Substantia nigra (tissue), 51 donors: ENCODE measurements at places on chromosomes 4 and X.

- DNase-seq: peak; percentile 48
These were observed 42.0 kb downstream of the F8 start for GRCh38 chrX:154980330-154981115.

DNA sequence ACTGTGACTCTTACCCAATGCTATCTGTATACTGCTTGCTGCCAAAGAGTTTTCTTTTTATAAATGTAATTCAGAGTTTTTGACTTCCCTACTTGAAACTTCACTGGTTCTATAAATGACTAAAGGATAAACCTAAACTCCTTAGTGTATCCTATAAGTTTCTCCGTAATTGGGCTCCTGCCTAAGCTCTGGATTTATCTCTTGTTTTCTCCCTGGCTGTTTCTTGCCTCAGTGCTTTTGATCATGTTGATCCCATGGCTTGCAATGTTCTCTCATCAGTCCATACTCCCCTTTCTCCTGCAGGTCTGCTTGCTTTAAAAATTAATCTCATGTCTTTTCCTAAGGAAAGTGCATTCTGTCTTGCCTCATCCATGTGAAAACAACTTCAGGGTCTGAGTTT lies 1543.1 kb upstream of the IGFBP7 start:
- no peak for DNase-seq

GRCh38 chr4:51932261-51932660 lies 87.9 kb downstream of the LRRC66 start:
- DNase-seq: no peak

DNA sequence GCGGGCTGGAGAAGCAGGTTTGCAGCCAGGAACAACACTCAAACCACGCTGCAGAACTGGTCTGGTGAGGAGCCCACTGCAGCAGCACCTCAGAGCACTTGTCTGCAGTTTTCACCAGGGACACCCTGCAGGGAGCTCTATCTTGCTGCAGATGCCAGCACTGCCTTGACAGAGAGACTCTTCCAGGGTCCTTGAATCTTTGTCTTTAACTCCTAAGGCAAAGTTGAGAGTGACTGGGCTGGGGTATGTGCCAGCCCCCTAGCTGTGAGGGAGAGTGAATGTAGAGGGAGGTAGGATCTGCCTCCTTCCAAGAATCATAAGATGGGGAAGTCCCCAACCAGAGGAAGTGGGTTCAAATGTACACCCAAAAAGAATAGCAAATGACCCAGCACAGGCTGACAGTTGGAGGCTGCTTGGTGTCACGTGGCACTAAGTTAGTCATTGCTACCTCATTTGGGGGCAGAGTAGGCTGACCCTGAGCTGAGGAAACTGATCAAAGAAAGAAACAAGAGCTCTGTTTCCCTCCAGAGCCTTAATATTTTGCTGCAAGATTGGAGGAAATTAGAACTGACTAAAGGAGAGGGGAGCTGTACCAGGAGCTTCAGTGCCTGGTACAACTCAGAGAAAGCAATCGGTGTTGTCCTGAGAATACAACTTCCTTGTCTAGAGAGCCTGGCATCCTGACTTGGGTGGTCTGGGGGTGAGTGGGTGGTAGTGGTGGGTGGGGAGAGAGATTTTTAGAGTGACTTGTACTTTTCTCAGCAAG lies 28.2 kb upstream of the HUWE1 start:
- DNase-seq: no peak

DNA sequence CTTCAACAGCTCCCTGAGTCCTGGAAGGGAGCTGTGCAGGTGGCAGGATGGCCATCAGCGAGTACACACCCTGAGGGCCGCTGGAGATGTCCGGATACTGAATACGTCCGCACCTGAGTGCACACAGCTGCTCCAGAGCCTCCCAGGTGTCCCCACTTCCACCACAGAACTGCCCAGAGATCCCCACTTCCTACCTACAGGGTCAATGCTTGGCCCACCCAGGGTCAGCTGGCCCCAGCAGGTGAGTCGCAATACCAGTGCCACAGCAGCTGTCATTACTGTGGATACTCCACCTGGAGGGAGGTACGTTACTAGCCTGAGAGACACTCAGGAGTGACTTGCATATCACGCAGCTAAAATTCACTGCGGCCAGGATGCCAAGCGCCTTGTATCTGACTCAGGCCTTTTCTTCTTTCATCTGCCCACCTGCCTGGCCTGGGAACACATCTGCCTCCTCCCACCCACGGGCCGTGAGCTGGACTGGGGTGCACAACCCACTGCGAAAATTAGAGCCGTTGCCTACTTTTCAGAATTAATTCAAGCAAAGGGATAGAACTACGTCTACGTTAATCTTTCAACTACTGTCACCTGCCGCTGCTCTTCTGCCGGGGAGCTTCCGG lies 9.4 kb downstream of the C4orf50 start:
- DNase-seq: no peak

- DNase-seq: peak; percentile 52
These were observed 723 bp downstream of the DHX15 start for GRCh38 chr4:24583451-24584210.

DNA sequence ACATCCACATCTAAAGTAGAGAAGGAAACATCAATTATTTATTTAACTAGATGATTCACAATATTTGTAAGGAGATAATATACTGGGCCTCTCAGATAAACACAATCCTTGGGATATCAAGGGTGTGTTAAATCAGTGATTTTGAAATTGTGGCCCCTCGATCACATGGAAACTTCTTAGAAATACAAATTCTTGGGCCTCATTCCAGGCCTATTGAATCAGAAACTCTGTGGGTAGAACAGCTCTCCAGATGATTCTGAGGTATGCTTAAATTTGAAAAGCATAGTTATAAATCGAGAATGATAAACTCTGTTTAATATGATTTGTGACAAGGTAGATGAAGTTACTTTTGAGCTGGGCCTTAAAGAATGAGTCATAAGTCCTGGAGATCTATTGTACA lies 64.3 kb upstream of the GPR174 start:
- DNase-seq: no peak

GRCh38 chr4:147846318-147847155 lies 114.6 kb downstream of the ARHGAP10 start:
- no peak for DNase-seq

- DNase-seq: no peak
These were observed 504.5 kb upstream of the FRG1 start for GRCh38 chr4:189436207-189436606.
